ENCODE measurements at places on chromosomes 12 and 14. TPM values are rescaled to one million over a fixed set of nuclear protein-coding genes. Genes with fewer than 3 reads are reported as not detected.

The AQP2 gene
- not detected for total RNA-seq

The PCED1B gene
- 60.9 TPM for total RNA-seq

The SELPLG gene
- 1.8 TPM for total RNA-seq

DNA sequence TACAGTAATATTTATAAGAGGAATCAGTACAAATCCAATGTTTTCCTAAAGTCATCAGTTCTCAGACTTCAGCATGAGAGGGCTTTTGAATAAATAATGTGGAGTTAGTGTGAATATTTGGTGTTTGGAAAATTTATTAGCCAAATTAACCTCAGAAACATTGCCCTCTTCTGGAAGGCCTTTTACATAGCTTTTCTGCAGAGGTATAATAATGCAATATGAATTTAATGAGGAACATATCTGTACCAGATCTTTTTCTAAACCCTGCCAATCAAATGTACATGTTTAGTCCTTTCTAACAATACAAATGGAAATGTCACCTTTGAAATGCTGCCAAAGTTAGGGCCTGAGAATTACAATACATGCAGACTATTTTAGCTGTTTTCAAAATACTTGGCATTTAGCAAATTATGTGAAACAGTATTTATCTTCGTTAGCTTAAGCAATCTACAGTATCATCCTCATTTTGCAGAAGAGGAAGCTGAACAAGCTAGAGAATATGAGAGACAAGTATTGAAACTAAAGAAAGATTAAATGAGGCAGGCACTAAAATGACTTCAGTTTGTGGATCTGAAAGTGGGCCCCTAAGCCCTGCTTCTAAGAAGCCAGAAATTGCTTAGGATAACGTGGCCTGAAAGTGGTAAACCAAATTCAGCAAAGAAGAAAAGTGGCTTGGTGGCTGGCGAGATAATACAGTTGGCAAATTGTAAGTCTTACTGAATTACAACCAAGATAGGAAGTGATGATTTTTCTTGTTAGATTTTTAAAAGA is 60.4 kb upstream of the MANSC4 start:
- no peak for DNase-seq
- H3K4me1 ChIP-seq, result no peaks in the 10 kb centered on the region
- H3K27me3 ChIP-seq, result no peaks in the 10 kb centered on the region
- H3K27ac ChIP-seq, result no peak overlapping the region
- no peak overlapping the region for H3K4me3 ChIP-seq

DNA sequence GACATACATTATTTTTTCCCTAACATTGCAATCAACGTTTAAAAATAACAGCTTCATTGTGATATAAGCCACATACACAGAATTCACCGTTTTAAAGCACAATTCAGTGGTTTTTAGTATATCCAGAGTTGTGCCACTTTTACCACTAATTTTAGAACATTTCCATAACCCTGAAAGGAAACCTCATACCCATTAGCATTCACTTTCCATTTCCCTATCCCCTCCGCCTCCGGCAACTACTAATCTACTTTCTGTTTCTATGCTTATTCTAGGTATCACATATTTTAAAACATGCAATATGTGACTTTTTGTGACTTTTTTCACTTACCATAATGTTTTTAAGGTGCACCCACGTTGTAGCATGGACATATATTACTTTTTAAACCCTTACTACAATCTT is 55.6 kb upstream of the ISM2 start:
- H3K4me1 ChIP-seq, result no peaks in the 10 kb centered on the region
- peak overlapping the region; percentile 43 for H3K27ac ChIP-seq
- H3K27me3 ChIP-seq, result no peaks in the 10 kb centered on the region
- DNase-seq, result no peak
- H3K36me3 ChIP-seq, result peaks cover 73% of the 10 kb centered on the region

GRCh38 chr14:70847406-70848090 is 38.2 kb upstream of the MAP3K9 start:
- H3K4me1 ChIP-seq, result no peaks in the 10 kb centered on the region
- H3K4me3 ChIP-seq, result no peak overlapping the region
- no peaks in the 10 kb centered on the region for H3K36me3 ChIP-seq
- DNase-seq, result no peak

DNA sequence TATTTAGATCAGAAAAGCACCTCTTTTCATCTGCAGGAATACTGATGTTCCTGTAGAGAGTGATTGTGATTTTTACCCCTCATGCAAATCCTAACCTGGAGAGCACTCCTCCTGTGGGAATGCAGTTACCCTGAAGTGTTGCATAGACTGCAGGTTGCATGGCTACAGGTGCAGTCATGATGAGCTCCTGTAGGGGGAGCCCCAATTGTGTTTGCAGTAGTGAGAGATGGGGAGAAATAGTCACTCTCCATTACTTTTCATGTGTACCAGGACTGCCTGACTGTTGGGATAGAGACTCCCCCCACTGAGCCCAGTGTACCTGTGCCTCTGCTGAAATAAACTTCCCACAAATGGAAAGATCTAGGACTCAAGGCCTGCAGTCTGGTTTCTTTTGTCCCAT is 1086.5 kb downstream of the SLC6A15 start:
- no peaks in the 10 kb centered on the region for H3K4me1 ChIP-seq
- H3K4me3 ChIP-seq, result no peak overlapping the region
- H3K27ac ChIP-seq, result no peak overlapping the region
- H3K27me3 ChIP-seq, result no peaks in the 10 kb centered on the region
- no peaks in the 10 kb centered on the region for H3K36me3 ChIP-seq
- no peak for DNase-seq

- no peak overlapping the region for H3K4me3 ChIP-seq
- no peak for DNase-seq
- H3K36me3 ChIP-seq, result peaks cover 86% of the 10 kb centered on the region
- H3K27me3 ChIP-seq, result no peaks in the 10 kb centered on the region
- H3K27ac ChIP-seq, result no peak overlapping the region
These were observed 209.3 kb upstream of the RGS6 start for GRCh38 chr14:71722885-71723284.

GRCh38 chr14:50113381-50114035 is 2.9 kb downstream of the VCPKMT start:
- DNase-seq, result no peak
- peaks cover 61% of the 10 kb centered on the region for H3K4me1 ChIP-seq
- H3K36me3 ChIP-seq, result peaks cover 71% of the 10 kb centered on the region

Data from activated B cell treated with CpG ODN at 0.5 μM for 24 hours (primary cell).